ENCODE measurements at places on chromosomes 12 and 14. TPM values are rescaled to one million over a fixed set of nuclear protein-coding genes. Genes with fewer than 3 reads are reported as not detected.

- DNase-seq: no peak
Observed at GRCh38 chr12:98109266-98109665, 406.1 kb upstream of the TMPO start.

GRCh38 chr12:46803517-46803916, 22.3 kb downstream of the SLC38A4 start:
- no peak for DNase-seq

GRCh38 chr12:130333341-130333740, 4.3 kb upstream of the PIWIL1 start:
- no peak for DNase-seq

DNA sequence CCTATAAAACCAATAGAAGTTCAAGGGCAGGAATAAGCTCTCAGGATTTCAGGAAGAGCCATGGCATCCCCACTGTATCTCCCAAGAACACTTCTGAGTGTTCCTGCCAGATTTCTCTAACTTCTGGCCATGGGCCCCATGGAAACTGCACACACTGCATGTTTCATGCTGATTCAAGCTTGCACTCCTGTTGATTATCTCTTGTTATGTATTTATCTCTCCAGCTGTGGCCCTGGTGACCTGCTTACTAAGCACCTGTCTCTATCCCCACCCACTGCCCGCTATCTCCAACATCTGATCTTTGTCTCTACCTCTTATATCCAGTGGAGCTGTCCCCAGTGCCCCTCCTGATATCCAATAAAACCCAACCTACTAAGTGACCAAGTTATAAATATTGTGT, 285.3 kb downstream of the PDZRN4 start:
- DNase-seq: no peak

- DNase-seq: no peak
Observed at GRCh38 chr14:44029933-44030332, 477.1 kb downstream of the FSCB start.

DNA sequence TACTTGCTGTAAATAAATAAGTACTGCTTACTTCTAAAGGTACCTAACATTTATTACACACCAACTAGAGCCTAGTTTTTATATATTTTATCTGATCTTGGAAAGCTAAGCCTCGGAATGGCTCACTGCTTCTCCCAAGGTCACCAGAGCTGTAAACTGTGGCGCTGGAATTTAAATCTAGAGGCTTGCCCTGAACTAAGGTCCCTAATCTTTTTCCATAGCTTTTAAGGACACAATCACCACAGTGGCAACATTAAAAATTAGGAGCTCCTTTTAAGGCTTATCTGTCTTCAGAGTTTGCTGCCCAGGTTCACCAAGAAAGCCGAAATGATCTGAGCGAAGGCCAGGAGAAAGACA, 670 bp downstream of the CCNB1IP1 start:
- no peak for DNase-seq

GRCh38 chr12:107631715-107632114, 53.9 kb upstream of the PWP1 start:
- no peak for DNase-seq

GRCh38 chr12:48263617-48264016, 60.5 kb upstream of the OR10AD1 start:
- DNase-seq: no peak

GRCh38 chr12:9636150-9636850, 28.6 kb upstream of the KLRB1 start:
- no peak for DNase-seq

GRCh38 chr14:103736546-103737431, 21.2 kb downstream of the ZFYVE21 start:
- DNase-seq: no peak

- DNase-seq: no peak
Observed at GRCh38 chr12:80937391-80938238, at the start of gene LIN7A. Gene LIN7A, minus strand, starts transcription at chr12:80937934. Its CDS starts 212 bp downstream, at chr12:80937722.

DNA sequence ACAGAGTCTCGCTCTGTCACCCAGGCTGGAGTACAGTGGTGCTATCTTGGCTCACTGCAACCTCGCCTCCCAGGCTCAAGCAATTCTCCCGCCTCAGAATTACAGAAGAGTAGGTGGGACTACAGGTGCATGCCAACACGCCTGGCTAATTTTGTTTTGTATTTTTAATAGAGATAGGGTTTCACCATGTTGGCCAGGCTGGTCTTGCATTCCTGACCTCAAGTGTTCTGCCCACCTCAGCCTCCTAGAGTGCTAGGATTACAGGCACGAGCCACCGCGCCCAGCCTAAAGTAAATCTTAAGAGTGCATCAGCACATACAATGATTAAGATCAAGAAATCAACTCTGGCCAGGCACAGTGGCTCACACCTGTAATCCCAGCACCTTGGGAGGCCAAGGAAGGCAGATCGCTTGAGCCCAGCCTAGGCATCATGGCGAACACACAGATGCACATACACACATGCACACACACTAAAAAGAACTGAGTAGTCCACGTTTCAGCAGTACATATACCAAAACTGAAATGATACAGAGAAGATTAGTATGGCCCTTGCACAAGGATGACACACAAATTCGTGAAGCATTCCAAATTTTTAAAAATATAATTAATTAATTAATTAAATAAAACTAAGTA, 65.0 kb downstream of the HECTD1 start:
- DNase-seq: no peak

GRCh38 chr12:31317471-31318395, 8.2 kb downstream of the SINHCAF start:
- peak; percentile 46 for DNase-seq

DNA sequence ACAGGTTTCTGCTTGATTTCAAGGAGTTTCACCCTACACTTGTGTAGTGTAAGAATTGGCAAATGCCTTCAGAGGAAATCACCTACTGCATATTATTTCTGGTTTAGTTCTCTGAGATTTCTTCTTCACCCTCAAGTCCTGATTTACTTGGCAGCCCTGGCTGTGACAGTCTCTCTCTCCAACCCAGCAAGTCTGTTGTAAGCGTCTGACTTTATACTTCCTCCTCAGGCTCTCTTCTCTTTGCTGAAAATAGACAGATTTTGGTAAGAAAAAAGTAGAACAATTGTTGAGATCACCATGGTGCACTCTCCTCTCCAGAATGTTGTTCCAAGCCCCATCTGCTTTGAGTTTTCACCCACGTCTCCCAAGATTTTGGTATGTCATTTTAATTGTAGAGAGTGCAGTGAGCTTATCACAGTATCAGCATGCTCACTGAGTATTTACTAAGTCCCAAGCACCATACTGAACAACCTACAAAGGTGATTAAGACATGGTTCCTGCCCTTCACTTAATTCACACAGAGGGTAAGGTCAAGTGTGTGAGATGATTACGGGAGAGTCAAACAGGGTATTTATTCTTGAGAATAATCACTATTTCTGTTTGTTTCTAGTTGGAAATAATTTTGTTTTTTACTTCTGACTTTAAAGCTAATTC, 148.7 kb downstream of the MDGA2 start:
- DNase-seq: no peak

DNA sequence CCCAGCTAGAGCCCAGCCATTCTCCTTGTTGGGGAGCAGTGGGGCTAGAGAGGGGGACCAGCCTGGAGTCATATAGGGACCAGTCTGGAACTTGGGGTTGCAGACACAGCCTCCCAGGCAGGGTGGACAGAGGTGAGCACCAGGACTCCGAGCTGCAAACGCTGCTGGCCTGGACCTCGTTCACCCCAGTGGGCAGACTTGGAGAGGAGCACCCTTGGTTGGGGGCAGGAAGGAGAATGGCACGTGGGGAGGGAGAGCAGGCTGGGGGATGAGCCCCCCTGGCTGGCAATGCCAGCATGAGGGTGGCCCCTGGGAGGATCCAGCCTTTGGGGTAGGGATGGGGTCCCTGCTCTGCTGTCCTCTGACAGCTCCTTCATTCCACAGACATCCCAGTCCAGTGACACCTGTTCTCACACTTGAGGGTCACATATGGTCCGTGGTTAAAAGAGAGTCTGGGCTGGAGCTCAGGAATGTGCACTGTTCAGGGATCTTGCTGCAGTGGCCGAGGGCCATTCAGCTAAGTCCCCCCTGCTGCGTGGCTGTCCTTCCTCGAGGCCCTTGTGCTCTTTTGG, 2.8 kb downstream of the LBHD2 start:
- no peak for DNase-seq

DNA sequence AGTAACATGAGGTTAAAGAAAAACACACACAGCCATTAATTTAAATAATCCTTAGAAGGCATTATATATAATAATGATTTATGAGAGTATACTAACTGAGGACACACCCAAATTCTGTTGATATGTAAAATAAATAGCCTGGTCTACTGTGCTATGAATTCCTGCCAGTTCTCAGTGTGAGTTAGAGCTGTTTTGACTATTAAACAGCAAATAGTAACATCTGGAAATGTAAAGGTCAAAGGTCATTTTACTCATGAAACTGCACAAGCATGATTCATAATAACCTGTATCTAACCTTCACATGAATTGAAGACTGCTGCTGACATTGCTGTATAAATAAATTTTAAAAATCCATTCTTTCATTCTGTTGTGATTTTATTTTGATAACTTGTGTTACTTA, 966.7 kb downstream of the SLC6A15 start:
- DNase-seq: peak; percentile 17

Gene RPL10L
- total RNA-seq: not detected

Gene SLC48A1
- 31.1 TPM for total RNA-seq

Gene SLC2A14
- not detected for total RNA-seq

Gene PIWIL1
- total RNA-seq: not detected

Gene LRP1-AS
- total RNA-seq: not detected

Gene ENDOU
- not detected for total RNA-seq

Gene NINJ2
- total RNA-seq: 10.9 TPM

Gene CREBL2
- total RNA-seq: 12.2 TPM

Measured in HT-29 (cell line).